ENCODE measurements at places on chromosomes 16 and 17. TPM values are rescaled to one million over a fixed set of nuclear protein-coding genes. Genes with fewer than 3 reads are reported as not detected.

NXPH3 gene
- polyA plus RNA-seq: 5.9 TPM

TBKBP1 gene
- 27.0 TPM for polyA plus RNA-seq

DNA sequence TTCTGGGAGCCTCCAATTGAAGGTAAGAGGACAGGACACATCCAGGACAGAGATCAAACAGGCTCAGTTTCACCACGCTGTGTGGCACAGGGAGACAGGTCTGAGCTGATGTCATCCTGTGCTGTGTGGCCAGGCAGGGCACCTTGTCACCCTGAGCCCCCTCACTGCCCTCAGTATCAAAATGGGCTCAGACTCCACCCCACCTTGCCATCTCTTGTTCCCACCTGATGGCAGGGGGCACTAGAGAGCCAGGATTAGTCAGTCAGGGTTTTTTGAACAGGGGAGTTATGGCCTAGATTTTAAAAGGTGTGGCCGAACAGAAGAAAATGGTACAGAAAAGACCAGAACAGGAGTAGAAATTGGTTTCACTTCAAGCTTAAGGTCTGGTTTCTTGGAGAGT is 2.6 kb downstream of the KAT2A start:
- DNase-seq: peak; percentile 31

GRCh38 chr17:73452009-73452408 is 140.2 kb upstream of the CDC42EP4 start:
- no peak for DNase-seq

GRCh38 chr17:76479515-76480060 is 12.2 kb downstream of the AANAT start:
- DNase-seq: peak; percentile 27

- DNase-seq: no peak
Measured at GRCh38 chr17:46862949-46863348, 11.6 kb downstream of the WNT9B start.

DNA sequence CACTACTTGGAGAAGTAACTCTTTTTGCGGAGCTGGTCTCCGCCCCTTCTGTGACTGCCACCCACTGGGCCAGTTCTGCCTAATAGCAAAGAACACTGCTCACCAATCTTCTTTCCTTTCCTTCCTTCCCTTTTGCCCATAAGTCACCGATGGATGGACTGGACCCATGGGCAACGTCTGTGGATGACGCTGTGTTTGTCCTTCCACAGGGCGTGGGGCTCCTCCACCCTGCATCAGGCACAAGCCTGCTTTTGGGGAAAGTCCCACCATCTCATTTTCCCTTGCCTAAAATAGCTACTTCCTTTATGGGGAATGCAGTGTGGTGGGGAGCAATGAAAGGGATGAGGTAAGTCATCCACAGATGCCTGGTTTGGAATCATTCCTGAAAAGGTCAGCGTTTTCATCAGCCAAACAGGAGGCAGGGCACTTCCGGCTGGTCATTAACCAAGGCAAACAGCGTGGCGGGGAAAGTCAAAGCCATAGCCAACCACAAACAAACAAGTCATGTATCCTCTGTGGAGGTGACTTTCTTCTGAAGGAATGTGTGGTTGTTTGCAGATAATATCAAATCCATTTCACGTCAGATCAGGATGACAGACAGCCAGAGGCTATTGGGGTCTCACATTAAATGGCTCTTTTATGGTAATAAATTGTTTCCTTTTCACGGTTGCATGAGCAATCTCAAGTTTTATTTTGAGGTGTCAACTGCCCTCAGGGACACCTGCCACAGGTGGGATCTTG is 30.7 kb upstream of the MED9 start:
- DNase-seq: no peak

GRCh38 chr17:78532922-78533640 is 44.1 kb downstream of the DNAH17 start:
- DNase-seq: no peak

GRCh38 chr17:77869665-77870132 is 88.8 kb upstream of the TNRC6C start:
- DNase-seq: no peak

GRCh38 chr16:58584831-58585505 is 44.7 kb downstream of the CNOT1 start:
- DNase-seq: no peak

- DNase-seq: no peak
Measured at GRCh38 chr17:64054304-64054703, 33.9 kb upstream of the ICAM2 start.

- DNase-seq: no peak
Measured at GRCh38 chr17:49836111-49837030, 11.5 kb downstream of the TAC4 start.

GRCh38 chr16:24753000-24753399 is 23.5 kb downstream of the TNRC6A start:
- no peak for DNase-seq

SP2 gene
- polyA plus RNA-seq: 11.4 TPM

DPEP2 gene
- polyA plus RNA-seq: 1.5 TPM

MMP25 gene
- polyA plus RNA-seq: 0.68 TPM
